ENCODE measurements at places on chromosomes 1 and 21. TPM values are rescaled to one million over a fixed set of nuclear protein-coding genes. Genes with fewer than 3 reads are reported as not detected.

DNA sequence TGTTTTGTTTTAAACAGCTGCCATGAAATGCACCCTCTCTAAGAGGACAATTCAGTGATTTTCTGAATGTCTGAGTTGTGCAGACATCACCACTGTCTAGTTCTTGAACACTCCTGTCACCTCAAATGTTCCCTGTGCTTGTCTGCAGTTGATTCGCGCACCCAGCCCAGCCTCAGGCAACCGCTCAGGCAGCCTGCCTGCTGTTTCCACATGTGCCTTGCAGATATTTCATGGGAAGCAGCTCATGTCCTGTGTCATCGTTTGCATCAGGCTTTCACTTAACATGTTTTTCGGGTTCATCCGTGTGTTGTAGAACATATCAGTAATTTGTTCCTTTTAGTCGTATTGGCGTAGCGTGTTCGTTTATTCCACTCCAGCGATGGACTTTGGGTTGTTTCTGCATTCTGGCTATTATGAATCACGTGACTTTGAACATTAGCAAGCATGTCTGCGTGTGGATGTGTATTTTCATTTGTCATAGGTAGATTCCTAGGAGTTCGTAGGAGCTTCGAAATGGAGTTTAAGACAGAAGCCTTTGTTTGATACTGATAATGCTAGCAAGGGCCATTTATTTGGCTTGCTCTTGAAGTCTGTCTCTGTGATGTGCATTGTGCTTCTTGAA lies 12.1 kb downstream of the ADARB1 start:
- DNase-seq: no peak

DNA sequence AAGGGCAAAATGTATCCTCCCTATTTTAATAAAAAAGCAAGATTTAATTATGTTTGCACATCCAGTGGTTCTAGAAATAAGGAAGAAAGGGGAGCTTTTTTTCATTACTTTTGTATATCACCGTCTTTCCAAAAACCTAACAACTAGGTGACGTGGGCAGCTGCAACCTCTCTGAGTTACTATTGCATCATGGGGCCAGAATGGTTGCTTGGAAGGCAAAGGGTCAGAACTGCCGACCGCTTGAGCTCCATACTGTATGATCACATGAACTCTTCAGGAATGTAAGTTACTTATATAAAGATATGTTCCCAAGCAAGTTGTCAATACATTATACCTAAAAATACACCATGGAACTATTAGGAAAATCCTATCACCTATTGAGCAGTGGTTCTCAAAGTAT lies 85.6 kb upstream of the HIVEP3 start:
- DNase-seq: no peak

GRCh38 chr1:246114369-246114768 lies 392.7 kb downstream of the SMYD3 start:
- no peak for DNase-seq

BSND gene
- total RNA-seq: not detected

SLC30A10 gene
- not detected for total RNA-seq

- peak; percentile 88 for DNase-seq
These were observed 36.8 kb upstream of the RPF1 start for GRCh38 chr1:84442256-84442655.

- DNase-seq: no peak
These were observed 1.6 kb downstream of the CA14 start for GRCh38 chr1:150259217-150259616.

GRCh38 chr1:54157401-54157800 lies 4.6 kb upstream of the CDCP2 start:
- no peak for DNase-seq

DNA sequence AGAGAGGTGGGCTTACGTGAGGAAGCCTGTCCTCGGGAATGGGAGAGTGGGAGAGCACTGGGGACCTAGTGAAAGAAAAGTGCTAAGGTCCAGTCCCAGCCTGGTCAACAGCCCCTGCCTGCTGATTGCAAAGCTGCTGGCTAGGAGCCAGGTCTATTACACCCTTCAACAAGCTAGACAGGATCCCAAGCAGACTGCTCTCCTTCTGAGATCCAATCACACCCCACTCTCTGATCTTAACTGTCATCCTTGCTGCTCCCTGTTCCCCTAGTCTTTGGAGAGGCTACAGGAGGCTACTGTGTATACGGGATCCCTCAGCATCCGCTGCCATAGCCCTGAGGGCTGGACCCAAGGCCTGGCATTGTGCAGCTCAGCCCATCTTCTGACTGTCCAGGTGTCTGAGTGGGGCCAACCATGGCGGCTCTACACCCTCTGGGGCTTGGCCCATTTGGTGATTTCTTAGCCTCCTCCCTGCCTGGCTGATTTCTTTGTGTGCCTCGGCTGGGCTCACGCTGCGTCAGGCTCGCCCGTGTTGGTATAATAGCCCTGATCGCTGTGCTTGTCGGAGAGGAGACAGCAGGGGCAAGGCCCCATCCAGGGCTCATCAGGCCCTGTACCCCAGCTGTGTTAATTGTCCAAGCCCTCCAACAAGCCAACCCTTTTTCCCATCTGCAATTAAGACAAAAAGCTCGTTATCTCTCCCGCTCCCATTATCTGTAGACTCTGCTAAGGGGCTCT lies 43.9 kb downstream of the NAV1 start:
- peak; percentile 54 for DNase-seq

DNA sequence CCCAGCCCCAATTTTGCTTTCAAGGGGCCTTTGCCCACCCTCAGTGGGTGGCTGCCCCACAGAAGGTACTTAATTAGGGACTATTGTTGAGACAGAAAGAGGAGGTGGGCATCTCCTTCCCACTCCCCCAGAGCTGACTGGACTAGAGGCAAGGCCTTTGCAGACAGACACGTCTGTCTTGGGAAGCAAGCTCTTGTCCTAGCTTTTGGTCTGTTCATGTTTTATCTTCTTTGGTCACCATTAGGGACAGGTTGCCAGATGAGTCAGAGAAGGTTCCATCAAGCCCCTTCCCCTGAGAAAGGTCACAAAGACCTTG lies 27.7 kb downstream of the PTAFR start:
- no peak for DNase-seq

DNA sequence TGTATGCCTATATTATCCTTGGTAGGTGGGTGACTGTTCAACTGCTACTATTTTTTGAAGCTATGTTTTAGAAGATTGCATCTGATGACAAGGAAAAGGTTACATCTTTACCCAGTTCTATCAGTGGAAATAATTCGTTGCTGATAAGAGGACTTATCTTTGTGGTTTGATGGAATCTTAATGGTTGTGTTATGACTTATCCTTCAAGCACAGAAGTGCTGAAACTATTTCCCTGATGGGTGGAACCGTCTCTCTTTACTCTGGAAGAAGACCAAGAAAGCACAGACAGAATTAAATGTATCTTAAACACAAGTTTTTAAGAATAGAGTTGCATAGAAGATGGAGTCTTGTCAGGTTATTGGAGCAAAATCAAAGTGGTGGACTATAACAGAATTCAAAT lies 437.7 kb upstream of the KAZN start:
- peak; percentile 42 for DNase-seq

DNA sequence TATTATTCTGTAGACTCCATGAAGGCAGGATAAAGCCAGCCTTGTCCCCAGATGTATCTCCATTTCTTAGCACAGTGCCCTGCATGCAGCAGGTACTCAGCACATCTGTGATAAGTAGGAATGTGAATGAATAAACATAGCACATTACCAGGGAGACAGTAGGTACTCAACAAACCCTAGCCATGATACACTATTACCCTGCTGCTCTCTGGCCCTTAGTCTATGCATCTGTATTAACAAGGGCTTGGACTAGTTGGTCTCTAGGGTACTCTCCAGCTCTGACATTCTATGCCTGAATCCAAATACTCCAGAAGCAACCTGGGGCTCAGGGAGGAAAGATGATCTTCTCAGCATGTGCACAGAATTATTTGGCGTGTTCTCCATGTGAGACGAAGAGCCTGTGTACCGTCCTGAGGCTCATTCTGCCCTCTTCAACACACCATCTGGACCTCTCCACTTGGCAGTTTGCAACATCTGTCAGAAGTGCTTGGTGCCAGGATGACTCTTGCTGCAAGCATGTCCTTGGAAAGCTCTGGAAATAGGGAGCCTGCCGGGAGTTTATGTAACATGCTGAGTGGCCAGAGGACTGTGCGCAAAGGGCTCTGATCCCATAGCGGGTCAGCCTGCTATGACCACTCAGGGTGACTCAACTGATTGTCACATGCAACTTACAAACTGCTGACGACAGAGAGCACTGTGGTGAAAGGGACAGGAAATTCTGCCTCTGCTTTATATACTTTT lies 228.2 kb upstream of the USP24 start:
- DNase-seq: peak; percentile 96

GJA4 gene
- not detected for total RNA-seq

- peak; percentile 19 for DNase-seq
These were observed 62.3 kb upstream of the RUNX1 start for GRCh38 chr21:35111321-35111930.

DNA sequence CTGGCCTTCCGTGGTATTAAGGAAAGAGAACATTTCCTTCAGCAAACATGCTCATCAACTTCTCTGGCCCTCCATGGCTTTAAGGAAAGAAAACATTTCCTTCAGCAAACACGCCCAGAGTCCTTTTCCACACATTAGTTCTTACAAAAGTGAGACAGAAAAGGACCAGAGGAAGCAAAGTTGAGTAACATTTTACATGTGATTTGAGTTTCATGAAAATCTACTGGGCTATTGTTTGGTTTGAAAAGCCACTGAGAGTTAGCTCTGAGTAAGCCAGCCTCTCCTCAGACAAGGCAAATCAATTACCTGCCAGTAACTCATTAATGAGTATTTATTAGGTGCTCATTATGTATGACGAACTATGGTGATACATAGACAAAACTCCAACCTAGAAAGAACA lies 78.0 kb downstream of the NID1 start:
- DNase-seq: no peak

- DNase-seq: no peak
These were observed 74.4 kb downstream of the COL24A1 start for GRCh38 chr1:86082183-86082582.

KCNJ10 gene
- total RNA-seq: not detected

GRCh38 chr1:33332357-33332789 lies 11.5 kb upstream of the A3GALT2 start:
- DNase-seq: peak; percentile 79

DCST2 gene
- not detected for total RNA-seq

GRCh38 chr1:236320671-236321070 lies 38.9 kb upstream of the ERO1B start:
- no peak for DNase-seq

DNA sequence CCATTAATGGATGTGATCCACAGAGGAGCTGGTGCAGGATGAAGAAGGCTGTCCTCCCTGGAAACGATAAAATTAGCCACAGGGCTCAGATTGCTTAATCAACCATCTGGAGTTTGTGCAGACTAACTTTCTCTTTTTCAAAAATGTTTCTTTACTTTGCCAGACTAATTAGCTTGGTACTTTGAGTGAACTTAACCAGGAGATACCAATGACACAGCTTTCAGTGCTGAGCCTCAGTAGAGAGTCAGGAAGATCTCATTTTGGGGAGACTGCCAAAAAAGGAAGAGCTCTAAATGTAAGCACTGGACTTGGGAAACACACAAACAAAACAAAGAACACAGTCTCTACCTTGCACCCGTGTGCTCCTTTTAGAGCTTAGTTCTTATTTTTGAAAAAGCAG lies 248.1 kb upstream of the DEPDC1 start:
- peak; percentile 13 for DNase-seq

SHISAL2A gene
- 0.15 TPM for total RNA-seq

DNA sequence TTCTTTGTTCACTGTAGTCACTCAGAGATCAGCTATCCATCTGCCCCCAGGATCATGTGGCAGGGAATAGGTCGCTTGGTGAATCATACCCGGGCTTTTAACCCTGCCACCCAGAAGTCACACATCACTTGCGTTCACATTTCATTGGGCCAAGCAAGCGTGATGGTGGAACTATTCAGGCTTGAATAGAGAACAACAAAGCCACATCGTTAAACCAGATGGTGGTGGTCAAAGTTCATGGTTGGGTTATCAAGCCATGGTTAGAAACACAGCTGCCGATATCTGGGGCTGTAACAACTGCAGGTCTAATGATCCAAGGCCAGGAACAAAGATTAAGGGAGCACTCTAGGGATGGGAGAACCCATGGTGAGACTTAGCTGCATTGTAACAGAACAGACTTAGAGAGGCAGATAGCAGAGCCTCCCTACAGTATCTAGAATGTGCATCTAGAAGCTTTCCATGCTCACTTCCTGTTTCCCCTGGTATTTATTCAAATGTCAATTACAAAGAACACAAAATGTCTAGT lies 40.0 kb upstream of the PTPRC start:
- peak; percentile 94 for DNase-seq

NBPF20 gene
- total RNA-seq: 3.3 TPM

RGS8 gene
- not detected for total RNA-seq

OR2AK2 gene
- total RNA-seq: not detected

PPFIA4 gene
- total RNA-seq: 2.5 TPM

DNA sequence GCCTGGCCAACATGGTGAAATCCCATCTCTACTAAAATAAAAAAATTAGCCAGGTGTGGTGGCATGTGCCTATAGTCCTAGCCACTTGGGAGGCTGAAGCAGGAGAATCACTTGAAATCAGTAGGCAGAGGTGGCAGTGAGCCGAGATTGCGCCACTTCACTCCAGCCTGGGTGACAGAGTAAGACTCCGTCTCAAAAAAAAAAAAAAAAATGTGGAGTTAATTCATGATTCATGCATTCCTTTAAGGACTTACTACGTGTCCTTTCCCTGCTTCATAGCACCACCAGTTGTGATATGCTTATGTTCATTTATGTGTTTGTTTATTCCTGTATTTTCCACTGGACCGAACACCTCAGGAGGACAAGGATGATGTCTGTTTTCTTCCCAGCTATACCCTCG lies 12.7 kb upstream of the PRELP start:
- DNase-seq: peak; percentile 86

CD101 gene
- total RNA-seq: 1.2 TPM

- DNase-seq: no peak
These were observed 97.0 kb downstream of the COQ8A start for GRCh38 chr1:227037121-227037520.

NEK2 gene
- total RNA-seq: 58.6 TPM

DNA sequence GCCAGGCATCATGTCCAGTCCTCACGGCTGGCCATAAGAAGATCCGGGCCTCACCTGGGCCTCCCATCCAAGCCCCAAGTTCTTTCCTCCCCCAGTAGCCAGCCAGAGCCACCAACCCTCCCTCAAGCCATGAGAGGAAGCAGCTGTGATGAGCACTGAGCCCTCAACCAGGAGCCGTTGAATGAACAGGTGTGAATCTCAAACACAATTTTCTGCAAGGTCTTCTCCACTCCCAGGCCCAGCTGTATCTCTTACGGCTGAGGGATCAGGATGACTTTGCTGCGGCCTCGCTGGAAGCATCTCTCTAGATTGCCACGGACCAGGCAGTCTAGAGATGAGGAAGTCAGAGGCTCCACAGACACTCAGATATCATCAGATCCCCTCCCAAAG lies 9.8 kb upstream of the CLDN14 start:
- no peak for DNase-seq

CZIB gene
- total RNA-seq: 47.0 TPM

GRCh38 chr1:156106624-156107488 lies 7.7 kb upstream of the LMNA start:
- DNase-seq: no peak

DCAF8 gene
- 31.1 TPM for total RNA-seq

DNA sequence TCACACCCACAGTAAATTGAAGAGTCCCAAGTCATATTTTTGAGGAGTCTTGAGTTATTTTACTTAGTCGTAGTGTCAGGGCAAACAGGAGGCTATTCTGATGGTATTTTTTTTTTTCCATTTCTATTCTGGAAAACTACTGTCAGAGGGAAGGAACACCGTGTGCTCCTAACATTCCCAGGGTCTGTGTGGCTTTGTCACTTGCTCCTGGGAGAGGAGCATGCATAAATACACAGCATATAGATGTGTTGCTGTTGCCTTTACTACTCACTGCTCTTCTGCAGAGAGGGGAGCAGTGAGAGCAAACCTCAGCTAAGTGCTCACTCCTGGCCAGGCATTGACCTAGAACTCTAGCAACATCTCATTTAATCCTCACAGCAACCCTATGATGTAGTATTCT lies 45.8 kb downstream of the COLGALT2 start:
- no peak for DNase-seq

SLFNL1 gene
- total RNA-seq: 0.15 TPM
